Hematopoietic multipotent progenitor cell (in vitro differentiated cells): ENCODE measurements at places on chromosomes 5 and 9. TPM values are rescaled to one million over a fixed set of nuclear protein-coding genes. Genes with fewer than 3 reads are reported as not detected.

DNA sequence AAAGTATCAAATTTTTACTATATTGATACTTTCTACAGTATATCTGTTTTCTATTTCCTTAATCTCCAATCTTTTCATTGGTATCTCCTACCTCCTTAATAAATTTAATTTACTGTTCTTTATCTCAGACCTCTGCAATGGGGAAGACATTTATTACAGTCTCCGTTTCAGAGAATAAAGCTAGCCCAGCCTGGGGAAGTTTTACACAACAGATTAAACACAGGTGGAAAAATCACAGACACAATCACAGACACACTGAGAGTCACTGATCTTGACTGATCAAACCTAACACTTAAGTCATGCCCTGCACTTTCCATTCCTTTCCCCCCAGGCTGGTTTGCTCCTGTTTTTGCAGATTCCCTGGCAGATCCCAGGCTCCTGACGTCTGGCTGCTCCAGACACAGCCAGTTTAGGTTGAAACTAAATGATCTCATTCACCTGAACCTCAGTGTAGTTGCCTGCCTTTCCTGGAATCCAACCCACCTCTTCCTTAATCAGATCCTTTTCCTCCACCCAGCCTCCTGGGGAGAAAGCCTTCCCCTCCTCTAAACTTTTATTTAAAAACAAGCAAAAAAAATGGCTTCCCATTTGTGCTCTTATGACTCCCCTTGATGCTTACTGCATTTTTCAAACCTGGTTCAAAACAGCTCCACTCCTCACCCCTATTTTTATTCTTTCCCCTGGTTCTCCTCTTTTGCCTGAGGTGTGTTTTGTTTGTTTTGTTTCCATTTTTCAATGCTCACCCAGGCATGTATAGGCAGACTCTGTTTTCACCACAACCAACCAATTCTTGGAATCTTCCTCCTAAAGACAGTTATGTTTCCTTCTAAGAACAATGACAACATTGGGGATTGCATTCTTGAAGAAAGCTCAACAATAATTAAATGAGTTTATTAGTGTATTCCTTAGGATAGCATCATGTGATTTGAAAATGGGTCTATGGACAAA is 29.5 kb upstream of the OSMR start:
- DNase-seq = no peak

The ZNF79 gene
- 7.8 TPM for total RNA-seq

The BTNL3 gene
- under 0.01 TPM for total RNA-seq

- no peak for DNase-seq
Measured at GRCh38 chr5:173228639-173229381, 6.2 kb downstream of the NKX2-5 start.

GRCh38 chr5:129904667-129905472 is 605 bp downstream of the CHSY3 start:
- DNase-seq = no peak

- peak; percentile 67 for DNase-seq
Measured at GRCh38 chr5:109191153-109191558, 218.6 kb downstream of the PJA2 start.

- peak; percentile 46 for DNase-seq
Measured at GRCh38 chr9:132077881-132078698, 1.6 kb downstream of the MED27 start.

The PCDHB3 gene
- under 0.01 TPM for total RNA-seq

DNA sequence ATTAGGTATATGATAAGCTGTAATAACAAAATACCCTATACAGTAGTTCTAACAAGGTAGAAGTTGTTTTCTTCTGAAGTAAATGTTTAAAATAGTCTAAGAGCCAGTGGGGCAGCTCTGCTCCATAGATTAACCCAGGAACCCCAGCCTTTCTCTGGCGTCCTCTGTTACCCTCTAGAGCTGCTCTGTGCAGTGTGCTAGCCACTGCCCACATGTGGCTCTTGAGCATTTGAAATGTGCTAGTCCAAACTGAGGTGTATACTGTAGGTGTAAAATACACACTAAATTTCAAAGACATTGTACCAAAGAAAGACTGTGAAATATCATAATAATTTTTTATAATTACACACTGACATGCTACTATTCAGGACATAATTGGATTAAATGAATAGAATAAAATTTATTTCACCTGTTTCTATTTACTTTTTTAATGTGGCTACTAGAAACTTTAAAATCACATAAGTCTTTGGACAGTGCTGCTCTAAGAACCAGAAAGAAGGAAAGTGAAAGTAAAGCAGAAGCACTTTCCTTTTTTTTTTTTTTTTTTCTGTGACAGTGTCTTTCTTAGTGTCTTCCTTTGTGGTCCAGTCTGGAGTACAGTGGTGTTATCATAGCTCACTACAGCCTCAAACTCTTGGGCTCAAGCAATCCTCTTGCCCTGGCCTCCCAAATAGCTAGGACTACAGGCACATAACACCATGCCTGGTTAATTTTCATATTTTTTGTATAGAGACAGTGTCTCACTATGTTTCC is 39.3 kb downstream of the RAI14 start:
- no peak for DNase-seq

- DNase-seq = no peak
Measured at GRCh38 chr5:126519637-126520592, 75.1 kb downstream of the ALDH7A1 start.

The KYAT1 gene
- 12.1 TPM for total RNA-seq

- DNase-seq = no peak
Measured at GRCh38 chr5:160029004-160029403, 20.1 kb downstream of the TTC1 start.

DNA sequence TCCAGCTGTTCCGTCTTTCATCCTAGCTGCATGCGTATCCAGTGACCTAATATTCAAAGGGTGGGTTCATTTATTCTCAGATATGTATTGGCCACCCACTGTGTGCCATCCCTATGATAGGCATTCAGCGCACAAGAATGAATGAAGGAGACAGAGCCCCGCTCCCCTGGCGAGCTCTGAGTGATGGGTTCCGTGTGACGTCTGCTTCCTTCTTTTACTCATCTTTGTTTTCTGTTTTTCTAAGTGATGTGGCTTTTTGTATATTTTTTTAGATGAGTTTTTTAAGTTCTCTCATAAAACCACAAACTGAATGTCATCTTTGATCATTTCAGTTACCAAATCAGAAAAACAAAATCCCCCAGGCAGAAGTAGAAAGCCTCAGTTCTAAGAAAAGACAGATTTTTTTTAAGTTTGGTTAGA is 168.3 kb upstream of the OTULINL start:
- no peak for DNase-seq

The ARID3C gene
- total RNA-seq = not detected

GRCh38 chr9:128575916-128576315 is 23.5 kb downstream of the SPTAN1 start:
- no peak for DNase-seq

DNA sequence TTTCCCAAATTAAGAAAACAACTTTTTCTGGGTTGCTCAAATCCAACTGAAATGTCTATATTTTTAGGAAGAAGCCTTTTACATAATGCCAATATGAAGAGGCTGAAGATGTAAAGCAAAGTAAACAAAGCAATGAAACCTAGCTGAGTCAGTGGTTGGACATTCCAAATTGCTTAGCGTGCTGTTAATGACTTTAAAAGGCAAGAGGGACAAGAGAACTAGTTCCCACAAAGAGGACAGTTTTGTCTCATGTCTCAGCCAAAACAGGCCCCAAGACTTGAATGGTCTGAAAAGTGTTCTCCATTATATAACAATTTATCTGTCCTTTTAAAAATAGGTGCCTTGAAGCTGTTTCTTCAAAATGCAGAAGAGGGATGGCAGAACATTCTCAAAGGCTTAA is 407.0 kb downstream of the ENC1 start:
- no peak for DNase-seq

The RPL7A gene
- total RNA-seq = 3,489 TPM

DNA sequence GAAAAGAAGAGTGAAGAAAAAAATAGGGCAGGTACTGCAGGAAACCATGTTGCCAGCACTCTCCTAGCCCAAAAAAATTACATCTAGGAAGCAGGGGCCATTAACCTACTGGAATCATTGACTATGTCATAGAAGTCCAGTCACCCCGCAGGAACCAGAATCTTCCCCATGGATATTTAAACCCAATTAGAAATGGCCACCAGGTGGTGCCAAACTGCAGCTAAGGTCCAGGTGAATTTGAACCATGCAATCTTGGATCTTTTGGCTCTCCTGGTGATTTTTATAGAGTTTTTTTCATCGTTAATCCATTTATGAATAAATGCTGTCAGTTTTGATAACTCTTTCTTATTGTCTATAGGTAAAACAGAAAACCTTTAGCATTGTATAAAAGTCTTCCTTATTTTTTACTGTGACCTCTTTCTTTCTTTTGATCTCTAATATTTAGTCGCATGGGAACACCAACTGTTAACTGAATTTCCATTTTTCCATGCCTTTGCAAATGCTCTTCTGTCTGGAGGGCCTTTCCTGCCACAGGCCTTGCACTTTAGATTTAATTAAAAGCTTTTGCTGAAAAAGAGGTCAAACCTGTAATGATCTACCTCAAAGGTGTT is 147.5 kb upstream of the FGF10 start:
- peak; percentile 10 for DNase-seq

The PRSS3 gene
- total RNA-seq = 0.27 TPM

- DNase-seq = no peak
Measured at GRCh38 chr9:135712613-135713295, 10.8 kb downstream of the KCNT1 start.

GRCh38 chr9:87844506-87844905 is 38.2 kb upstream of the SPATA31E1 start:
- no peak for DNase-seq

DNA sequence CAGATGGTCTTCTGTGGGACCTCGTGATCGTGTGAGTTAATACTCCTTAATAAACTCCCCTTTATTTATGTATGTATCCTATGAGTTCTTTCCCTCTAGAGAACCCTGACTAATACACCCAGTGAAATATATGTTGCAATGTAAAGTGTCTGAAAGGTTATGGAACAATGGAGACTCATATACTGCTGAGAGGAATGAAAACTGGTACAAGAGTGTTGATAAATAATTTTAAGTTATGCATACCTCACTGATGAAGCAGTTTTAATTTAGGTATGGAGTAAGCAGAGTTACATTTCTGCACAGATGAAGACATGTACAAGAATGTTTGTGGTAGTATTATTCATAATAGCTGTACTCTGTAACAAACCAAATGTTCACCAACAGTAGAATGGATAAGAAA is 438.3 kb downstream of the TAF11L14 start:
- no peak for DNase-seq

DNA sequence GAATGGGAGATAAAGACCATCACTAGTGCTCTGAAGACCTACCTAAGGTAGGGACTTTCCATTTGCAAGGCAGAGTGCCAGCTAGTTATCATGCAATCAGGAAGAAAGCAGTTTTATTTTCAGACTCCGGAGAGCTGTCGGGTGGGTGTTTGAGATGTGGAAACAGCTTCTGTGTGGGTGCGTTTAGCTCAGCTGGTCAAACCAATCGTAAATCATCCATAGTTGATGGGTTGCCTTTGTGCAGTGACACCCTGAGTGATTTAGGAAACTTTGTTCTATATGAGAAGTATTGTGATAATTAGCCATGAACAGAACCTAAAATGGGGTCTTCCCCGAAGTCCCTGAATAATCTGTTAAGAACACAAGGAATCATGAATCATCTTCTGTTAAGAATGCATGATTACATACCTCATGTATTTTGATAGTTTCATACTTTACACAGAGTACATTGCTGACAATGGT is 284.3 kb downstream of the ARHGAP26 start:
- DNase-seq = no peak

DNA sequence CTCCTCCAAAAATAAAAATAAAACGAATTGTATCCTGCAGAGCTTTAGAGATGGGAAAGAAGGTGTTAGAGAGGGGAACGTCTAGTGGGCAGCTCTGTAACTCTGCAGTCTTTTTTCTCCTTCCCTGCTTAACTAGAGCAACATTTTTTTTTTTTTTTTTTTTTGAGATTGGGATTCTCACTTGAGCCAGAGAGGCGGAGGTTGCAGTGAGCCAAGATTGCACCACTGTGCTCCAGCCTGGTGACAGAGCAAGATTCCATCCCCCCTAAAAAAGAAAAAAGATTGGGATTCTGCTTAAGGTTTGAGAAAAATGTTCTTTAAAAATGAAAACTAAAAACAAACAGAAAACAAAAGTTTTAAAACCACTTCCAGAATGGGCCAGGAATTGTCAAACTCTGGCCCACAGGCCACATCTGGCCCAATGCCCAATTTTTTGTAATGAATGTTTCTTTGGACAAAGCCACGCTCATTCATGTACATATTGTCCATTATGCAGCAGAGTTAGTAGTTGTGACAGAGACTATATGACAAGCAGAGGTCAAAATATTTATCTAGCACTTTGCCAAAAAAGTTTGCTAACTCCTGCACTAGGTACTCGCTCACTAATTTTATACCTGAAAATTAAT is 98.5 kb downstream of the ZCCHC7 start:
- no peak for DNase-seq

GRCh38 chr9:7234144-7234543 is 476.4 kb downstream of the KDM4C start:
- peak; percentile 18 for DNase-seq

- peak; percentile 25 for DNase-seq
Measured at GRCh38 chr5:8577792-8578191, 708.8 kb downstream of the MTRR start.

DNA sequence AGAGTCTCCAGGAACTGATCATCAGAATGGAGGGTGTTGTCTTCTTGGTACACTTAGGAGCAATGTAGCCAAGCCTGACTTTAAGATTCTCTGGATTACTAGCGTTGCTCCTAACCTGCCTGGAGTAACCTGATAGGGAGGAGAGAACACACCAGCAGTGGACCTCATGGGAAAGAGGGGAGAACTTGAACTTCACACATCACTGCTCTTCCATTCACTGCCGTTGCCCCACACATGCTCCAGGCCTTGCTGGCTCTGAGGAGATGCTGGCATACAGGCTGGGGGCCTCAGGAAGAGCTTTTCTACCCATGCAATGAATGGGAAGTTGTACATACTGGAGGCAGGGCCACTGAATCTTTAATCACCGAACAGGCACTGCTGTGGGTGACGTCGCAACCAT is 60.3 kb upstream of the ADAMTS16 start:
- DNase-seq = no peak

The FOXD4 gene
- total RNA-seq = 0.27 TPM

The LRRC19 gene
- total RNA-seq = not detected

- no peak for DNase-seq
Measured at GRCh38 chr5:107401470-107402122, 269.1 kb downstream of the EFNA5 start.

- peak; percentile 97 for DNase-seq
Measured at GRCh38 chr5:35319333-35320002, 89.2 kb upstream of the PRLR start.

The DMRT3 gene
- total RNA-seq = under 0.01 TPM

The SLC27A4 gene
- 23.2 TPM for total RNA-seq

The GIN1 gene
- total RNA-seq = 1.1 TPM

GRCh38 chr5:41334758-41335157 is 121.4 kb upstream of the C6 start:
- no peak for DNase-seq

GRCh38 chr9:128124873-128125579 is 2.5 kb downstream of the PTGES2 start:
- peak; percentile 58 for DNase-seq

DNA sequence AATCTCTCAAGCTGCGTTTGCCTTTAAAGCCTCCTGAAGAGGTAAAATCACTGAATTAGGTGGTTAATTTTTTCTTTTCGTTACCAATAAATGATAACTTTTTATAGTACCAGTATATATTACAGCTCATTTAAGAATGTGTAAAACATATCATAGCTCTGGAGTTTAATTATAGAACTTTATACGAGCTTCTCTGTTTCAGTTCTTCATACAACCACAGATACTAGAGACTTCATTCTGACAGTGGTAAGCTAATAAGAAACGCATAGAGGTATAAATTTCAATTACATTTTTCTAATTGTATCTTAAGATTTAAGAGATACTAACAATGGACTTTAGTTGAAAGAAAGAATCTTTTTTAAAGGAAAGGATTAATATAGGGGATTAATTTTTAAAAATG is 73.9 kb downstream of the PBX3 start:
- no peak for DNase-seq
